Activated naive CD4-positive, alpha-beta T cell treated with anti-CD3 and anti-CD28 coated beads, Interleukin-2, amount 10 ng/mL, durations not matched to agents 5 hours and 36 hours (primary cell): ENCODE measurements at places on chromosomes 1 and 21. TPM values are rescaled to one million over a fixed set of nuclear protein-coding genes. Genes with fewer than 3 reads are reported as not detected.

GIPC2 gene
- total RNA-seq = 0.20 TPM

UBE2U gene
- total RNA-seq = not detected

KRTAP19-8 gene
- not detected for total RNA-seq

ARF1 gene
- 267 TPM for total RNA-seq

CDA gene
- total RNA-seq = not detected

C21orf91 gene
- 47.6 TPM for total RNA-seq

JAM2 gene
- total RNA-seq = 0.29 TPM

RNU1-1 gene
- total RNA-seq = 2,872 TPM
